ENCODE measurements at places on chromosomes 12 and 14.

GRCh38 chr14:36818246-36818645 is 156.6 kb downstream of the PAX9 start:
- DNase-seq = no peak

DNA sequence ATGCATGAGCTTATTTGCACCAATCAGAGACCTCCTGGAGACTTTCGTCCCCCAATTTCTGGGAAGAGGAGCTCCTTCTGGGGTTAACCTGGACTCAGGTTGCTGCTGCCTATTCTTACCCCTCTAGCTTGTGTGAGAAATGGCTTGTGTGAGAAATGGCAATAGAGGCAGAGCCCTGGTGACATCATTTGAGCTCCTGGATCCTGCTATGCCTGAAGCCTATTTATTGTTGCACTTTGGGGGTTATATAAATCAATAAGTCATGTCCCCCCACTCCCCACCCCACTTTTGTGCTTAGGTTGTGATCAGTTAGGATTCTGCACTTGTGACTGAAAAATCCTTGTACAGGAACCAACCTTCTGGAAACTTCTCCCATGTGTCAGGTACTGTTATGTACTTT is 167.2 kb downstream of the ADCK1 start:
- DNase-seq = no peak

DNA sequence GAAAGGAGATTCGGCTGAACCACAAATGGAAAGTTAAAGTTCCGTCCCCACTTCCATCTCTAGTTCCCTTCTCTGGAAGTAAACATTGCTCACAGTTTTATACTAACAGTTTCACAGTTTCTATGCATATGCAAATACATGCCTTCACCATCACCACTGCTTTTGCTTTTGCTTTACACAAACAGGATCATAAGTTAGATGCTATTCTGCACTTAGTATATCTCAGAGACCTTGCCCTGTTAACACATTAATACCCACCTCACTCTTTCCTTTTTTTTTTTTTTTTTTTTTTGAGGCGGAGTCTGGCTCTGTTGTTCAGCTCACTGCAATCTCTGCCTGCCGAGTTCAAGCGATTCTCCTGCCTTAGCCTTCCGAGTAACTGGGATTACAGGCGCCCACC is 890 bp downstream of the TEP1 start:
- DNase-seq = no peak

GRCh38 chr14:70616646-70617045 is 16.2 kb upstream of the MED6 start:
- no peak for DNase-seq

- DNase-seq = no peak
These were observed 42.3 kb upstream of the GLIPR1 start for GRCh38 chr12:75438059-75438754.

DNA sequence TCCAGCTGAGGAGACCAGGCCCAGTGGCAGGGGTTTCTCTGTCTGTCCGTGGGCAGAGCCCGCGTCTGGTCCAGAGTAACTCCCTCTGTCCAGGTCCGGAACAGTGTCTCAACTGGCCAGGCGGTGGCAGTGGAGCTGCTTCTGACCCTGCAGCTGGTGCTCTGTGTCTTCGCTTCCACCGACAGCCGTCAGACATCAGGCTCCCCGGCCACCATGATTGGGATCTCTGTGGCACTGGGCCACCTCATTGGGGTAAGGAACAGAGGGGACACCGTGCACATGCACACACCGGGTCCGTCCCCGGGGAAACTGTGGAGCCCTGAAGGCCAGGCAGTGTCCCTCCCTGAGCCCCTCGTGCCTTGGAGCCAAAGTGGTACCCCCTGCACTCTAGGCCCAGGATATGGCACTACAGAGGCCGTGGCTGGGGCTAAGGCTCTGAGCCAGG is 1.5 kb downstream of the AQP6 start:
- DNase-seq = no peak

DNA sequence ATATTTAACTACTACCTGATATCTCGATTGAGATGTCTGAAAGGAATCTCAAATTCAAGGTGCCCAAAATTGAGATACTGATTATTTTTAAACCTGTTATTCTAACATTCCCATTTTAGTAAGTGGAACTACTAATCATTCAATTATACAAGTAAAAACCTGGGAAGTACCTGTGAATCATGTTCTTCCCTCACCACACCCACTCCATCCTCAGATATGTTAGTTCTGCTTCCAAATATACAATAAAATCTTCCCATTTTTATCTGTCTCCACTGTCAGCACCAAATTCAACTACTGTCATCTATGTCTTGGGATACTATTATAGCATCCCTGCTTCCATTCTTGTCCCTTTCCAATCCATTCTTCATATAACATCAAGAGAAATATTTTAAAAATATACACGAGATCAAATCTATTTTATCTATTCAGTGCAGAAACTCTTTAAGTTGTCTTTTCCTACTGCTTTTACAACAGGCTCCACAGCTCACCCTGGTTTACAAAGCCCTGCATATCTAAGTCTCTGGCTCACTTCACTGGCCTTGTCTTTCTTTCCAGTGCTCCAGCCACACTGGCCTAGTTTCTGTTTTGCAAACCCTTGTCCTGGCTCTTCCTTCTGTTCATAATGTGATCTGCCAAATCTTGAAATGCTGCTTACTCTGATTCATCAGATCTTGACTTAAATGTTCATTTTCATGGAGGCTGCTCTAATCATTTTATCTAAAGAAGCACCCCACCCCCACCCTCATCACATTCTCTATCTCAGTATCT is 122.3 kb downstream of the PTPRR start:
- DNase-seq = no peak

DNA sequence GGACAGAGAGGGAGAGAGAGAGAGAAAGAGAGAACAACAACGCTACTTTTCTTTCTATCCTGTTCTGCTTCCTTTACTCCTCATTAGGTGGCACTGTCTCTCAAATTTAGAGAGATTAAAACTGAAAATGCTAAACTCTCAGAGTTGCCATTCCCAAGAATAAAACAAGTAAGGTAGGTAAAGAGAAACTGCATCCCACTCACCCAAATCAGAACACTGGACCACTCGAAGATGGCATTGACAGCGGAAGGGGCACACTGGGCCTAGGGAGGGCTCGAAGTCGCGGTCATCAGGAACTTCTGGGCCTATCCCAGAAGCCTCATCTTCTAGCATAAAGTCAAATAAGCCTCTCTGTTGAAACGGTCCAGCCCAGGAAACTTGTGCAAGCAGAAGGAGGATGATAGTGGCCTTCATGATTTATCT is 4.5 kb downstream of the DCN start:
- no peak for DNase-seq

DNA sequence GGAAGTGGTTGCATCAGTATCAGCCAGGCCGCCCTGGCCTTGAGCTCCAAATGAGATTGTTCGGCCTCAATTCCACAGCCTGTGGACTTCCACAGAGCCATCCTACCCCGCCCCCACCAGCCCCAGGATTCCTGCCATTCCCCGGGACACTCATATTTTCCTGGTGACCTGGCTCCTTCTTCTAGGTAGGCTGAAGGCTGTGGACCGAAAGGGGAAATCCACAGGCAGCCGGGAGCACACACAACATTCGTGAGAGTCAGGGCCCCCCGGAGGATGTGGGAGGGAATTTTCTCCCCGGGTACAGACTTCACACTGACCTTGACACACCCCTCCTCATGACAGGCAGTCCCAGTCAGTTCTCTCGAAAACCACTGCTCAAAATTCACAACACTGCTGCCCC is 39.9 kb downstream of the RIN3 start:
- no peak for DNase-seq

- DNase-seq = no peak
These were observed 743 bp upstream of the DTX1 start for GRCh38 chr12:113055594-113056380.

DNA sequence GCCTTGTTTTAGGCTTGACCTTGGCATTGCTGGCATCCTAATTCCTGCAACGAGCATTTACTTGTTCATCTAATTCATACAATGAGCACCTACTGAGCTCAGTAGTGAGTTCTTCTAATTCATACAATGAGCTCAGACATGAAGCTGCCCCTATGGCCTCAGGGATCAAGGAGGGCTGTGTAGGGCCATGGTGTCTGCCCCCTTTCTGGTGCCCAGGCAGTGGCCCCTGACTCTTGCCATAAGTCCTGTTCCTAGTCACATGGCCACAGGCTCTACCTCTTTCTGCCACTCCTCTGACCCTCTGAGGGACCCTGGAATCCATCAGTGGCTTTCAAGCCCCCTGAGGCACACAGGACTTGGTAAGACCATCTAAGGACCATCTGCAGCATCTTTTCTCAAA is 148.8 kb downstream of the ZFP36L1 start:
- DNase-seq = no peak

- DNase-seq = no peak
These were observed 153.7 kb downstream of the PRKD1 start for GRCh38 chr14:29773990-29774389.

DNA sequence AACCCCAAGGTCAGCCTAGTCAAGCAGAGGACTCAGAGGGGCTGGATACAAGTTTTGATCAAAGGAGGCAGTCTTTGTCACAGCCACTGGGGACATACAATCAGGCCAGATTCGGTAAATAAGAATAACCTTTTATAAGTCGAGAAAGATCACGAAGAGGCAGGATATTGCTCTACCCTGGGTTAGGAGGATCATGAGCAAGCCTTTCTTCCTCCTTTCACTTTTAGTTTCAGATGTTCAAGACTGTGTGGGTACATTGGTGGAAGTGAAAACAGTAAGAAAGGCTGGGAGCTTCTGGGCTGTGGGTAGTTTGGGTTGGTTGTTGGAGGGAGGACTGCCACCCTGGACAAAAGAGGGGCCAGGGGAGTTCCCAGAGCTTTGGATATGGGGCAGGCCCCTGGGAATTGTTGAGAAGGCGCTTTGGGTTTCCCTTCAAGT is 127.7 kb downstream of the SNAPC1 start:
- DNase-seq = no peak

- no peak for DNase-seq
These were observed 20.5 kb downstream of the SLC11A2 start for GRCh38 chr12:51005671-51006070.

- DNase-seq = no peak
These were observed 47.4 kb downstream of the ST8SIA1 start for GRCh38 chr12:22287101-22287500.

- no peak for DNase-seq
These were observed 95.4 kb upstream of the SFSWAP start for GRCh38 chr12:131615326-131616042.

DNA sequence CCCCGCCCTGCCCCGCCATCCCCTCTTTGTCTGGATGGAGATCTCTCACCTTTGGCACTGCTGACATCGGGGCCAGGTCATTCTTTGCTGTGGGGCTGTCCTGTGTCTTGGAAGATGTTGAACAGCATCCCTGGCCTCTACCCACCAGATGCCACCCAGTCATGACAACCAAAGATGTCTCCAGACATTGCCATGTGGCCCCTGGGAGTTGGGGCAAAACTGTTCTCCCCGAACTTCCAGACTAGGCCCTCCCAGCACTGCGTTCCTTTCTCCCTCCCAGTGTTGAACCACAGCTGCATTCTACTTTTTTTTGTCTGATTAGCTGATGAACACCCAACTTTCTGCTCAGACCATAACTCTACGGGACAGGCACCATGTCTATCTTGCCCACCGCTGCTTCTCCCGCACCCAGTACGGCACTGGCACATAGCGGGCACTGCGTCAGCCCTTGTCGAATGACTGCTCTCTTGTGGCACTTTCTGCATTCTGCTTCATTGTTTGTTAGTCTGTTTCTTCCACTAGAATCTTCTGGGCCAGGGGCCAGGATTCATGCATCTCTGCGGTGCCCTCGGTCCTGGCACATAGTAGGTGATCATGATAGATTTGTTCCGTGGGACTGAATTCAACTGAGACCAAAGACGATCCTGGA is 13.1 kb upstream of the MYL2 start:
- DNase-seq = no peak

DNA sequence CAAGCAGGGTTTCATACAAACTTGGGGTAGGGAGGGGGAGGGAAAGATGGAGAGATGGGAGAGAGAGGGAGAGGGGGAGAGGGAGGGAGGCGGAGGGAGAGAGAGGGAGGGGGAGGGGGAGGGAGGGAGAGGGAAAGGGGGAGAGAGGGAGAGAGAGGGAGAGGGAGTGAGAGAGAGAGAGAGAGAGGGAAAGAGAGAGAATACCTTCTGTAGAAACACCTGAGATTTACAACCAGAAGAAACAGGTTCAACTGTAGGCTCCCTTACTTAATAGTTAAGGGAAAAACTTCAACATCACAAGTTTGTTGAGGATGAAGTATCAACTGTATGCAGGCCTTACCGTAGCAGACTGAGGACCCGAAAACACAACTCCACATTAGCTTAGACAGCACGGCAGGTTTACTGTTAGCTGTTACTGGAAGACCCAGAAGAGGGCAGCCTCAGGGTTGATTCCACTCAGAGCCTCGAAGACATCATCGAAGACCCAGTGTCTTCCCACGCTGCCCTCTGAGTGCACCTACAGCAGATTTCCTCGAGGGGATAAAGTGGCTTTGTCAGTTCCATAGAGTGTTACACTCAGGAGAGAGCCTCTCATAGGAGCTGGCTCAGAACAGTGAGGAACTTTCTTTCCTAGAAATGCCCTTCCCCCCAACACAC is 72.4 kb downstream of the NT5DC3 start:
- DNase-seq = no peak

- no peak for DNase-seq
These were observed 7.4 kb upstream of the DLGAP5 start for GRCh38 chr14:55198749-55199148.

GRCh38 chr14:49280566-49280965 is 305.6 kb downstream of the RPS29 start:
- DNase-seq = no peak

GRCh38 chr14:104602315-104602932 is 2.1 kb downstream of the TMEM179 start:
- DNase-seq = no peak

GRCh38 chr12:31317471-31318395 is 8.2 kb downstream of the SINHCAF start:
- no peak for DNase-seq

DNA sequence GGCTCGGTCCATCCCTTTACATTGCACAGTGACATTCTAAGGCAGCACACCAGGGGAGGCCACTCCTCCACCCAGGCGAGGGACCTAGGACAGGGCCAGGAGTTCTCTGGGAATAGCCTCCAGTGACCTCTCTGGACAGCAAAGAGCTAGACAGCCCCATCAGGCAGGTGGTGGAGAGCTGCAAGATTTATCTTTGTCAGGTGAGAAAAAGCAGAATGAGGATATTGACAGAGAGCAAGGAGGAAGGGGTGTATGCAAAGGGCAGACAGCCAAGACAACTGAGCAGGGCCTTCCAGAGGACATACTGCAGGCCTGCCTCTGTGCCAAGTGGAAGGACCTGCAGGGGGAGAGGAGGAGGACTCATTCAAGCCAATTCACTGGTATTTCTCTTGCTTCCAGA is 112.4 kb upstream of the MAX start:
- DNase-seq = no peak
